ENCODE measurements at places on chromosomes 3 and 15. TPM values are rescaled to one million over a fixed set of nuclear protein-coding genes. Genes with fewer than 3 reads are reported as not detected.

The RABL3 gene
- 25.9 TPM for total RNA-seq

The SEMA5B gene
- 0.07 TPM for total RNA-seq

The KNG1 gene
- not detected for total RNA-seq

The BAHD1 gene
- total RNA-seq: 19.1 TPM

The CPN2 gene
- not detected for total RNA-seq

The PLA2G4E gene
- total RNA-seq: not detected

The HYAL3 gene
- total RNA-seq: 3.8 TPM

The ILDR1 gene
- not detected for total RNA-seq

DNA sequence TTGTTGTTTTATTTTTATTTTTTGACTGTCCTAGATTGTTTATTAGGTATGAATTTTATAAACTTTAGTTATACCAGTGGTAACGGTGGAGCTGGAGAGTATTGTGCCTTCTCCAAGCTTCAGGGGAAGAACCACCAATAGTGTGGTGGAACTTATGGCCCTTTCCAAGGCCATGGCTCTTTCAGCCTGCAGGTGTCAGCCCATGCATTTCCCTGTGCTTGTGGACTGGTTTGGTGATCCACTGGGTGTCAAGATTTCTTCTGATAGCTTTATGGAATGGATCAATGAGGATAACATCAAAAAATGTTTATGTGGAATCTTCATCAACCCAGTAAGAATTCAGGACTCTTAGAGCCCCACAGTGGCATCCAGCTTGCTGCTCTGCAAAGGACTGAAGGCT, 19.2 kb upstream of the SCAMP5 start:
- no peak for DNase-seq

GRCh38 chr3:53940623-53941022, 49.0 kb upstream of the SELENOK start:
- no peak for DNase-seq

DNA sequence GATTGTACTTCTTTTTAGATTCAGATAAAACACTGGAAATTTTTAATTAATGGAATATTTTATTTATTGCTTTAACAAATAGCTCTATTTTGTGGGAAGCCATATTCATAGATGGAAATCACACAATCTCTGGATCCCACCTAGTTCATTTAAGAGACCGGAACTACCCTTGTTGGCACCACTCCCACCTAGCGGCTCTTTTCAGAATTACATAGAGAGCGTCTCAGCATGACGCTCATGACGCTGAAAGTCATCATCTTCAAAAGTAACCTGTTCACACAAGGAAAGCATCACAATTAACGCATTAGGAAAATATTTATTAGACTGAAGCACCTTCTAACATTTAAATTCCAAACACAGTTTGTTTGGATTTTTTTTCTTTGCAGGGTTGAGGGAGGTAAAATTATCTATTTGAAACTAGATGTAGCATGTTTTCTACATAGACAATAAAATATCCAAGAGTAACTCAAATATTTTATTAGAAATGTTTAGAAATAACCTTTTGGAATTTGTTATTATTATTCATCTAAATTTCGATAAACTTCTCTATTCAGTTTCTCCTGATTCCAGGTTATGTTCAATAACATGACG, 214.9 kb upstream of the ARRDC4 start:
- peak; percentile 41 for DNase-seq

- DNase-seq: no peak
Measured at GRCh38 chr15:25714538-25714840, 148.6 kb downstream of the ATP10A start.

GRCh38 chr3:129197321-129197720, 13.6 kb upstream of the CNBP start:
- DNase-seq: peak; percentile 9

- no peak for DNase-seq
Measured at GRCh38 chr3:128188956-128189355, 35.7 kb downstream of the EEFSEC start.

DNA sequence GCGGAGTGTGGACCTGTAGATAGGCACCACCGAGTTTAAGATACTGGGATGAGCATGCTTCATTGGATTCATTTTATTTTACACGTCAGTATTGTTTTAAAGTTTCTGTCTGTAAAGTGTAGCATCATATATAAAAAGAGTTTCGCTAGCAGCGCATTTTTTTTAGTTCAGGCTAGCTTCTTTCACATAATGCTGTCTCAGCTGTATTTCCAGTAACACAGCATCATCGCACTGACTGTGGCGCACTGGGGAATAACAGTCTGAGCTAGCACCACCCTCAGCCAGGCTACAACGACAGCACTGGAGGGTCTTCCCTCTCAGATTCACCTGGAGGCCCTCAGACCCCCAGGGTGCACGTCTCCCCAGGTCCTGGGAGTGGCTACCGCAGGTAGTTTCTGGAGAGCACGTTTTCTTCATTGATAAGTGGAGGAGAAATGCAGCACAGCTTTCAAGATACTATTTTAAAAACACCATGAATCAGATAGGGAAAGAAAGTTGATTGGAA, 29.5 kb downstream of the SYNM start:
- no peak for DNase-seq

GRCh38 chr15:47820057-47820746, 102.9 kb downstream of the SEMA6D start:
- no peak for DNase-seq

GRCh38 chr15:46461416-46461815, 826.6 kb downstream of the SQOR start:
- DNase-seq: no peak

- DNase-seq: peak; percentile 51
Measured at GRCh38 chr3:130968221-130968620, 58.4 kb downstream of the ASTE1 start.

Measured in endothelial cell of umbilical vein (primary cell).